ENCODE measurements at places on chromosomes 1 and 21.

GRCh38 chr1:32197074-32197473 is 3.3 kb upstream of the CCDC28B start:
- DNase-seq: no peak

- no peak for DNase-seq
These were observed 56.2 kb upstream of the RASAL2 start for GRCh38 chr1:178037510-178038253.

DNA sequence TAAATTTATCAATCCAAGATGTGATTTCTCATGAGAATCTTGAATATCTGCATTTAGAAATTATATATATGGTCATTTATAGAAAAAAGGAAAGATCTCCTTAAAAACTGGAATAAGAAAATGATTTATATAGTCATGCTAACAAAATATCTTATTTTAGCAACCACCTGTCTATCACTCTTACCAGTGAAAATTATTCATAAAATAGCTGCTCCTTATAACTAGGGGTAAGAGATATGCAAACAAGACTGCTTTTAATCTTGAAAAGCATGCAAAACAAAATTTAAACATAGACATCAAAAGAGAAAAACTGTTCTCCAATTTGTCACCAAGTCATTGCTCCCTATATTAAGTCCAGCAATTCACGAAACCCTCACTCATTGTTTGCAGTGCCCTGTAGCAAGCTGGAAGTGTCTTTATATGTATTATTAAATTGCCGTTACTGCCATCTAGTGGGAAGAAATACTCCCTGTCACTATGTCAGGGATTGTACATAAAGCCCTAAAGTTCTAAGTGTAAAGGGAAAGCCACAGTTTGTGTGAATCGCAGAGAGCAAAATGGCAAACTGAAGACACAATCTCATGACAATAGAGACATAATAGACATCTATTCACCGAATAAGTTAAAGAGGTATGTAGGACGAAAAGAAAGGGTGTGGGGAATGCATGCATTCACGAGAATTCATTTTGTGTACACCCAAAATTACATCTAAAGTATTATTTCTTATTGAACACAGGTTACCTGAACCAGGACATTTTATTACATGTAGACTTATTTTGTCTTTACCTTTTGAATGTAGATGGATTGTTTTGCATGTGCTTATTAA is 600.5 kb downstream of the USP25 start:
- DNase-seq: no peak

DNA sequence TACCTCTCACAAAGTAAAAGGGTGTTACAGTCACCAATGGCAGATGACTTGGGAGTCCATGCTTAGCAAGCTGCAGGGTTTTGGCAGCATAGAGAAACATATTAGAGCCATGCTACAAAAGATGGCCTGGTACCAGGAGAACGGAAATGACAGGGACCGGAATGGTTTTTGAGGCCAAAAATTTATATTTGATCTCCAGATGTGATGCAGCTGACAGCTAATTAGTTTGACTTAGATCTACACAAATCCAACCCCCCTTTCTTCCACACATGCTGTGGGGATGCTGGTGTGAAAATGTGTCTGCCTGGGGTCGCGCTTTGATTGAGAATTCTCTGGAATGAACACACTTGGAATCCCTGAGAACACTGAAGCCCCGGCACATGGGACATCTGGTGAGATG is 26.5 kb downstream of the SYF2 start:
- DNase-seq: no peak

DNA sequence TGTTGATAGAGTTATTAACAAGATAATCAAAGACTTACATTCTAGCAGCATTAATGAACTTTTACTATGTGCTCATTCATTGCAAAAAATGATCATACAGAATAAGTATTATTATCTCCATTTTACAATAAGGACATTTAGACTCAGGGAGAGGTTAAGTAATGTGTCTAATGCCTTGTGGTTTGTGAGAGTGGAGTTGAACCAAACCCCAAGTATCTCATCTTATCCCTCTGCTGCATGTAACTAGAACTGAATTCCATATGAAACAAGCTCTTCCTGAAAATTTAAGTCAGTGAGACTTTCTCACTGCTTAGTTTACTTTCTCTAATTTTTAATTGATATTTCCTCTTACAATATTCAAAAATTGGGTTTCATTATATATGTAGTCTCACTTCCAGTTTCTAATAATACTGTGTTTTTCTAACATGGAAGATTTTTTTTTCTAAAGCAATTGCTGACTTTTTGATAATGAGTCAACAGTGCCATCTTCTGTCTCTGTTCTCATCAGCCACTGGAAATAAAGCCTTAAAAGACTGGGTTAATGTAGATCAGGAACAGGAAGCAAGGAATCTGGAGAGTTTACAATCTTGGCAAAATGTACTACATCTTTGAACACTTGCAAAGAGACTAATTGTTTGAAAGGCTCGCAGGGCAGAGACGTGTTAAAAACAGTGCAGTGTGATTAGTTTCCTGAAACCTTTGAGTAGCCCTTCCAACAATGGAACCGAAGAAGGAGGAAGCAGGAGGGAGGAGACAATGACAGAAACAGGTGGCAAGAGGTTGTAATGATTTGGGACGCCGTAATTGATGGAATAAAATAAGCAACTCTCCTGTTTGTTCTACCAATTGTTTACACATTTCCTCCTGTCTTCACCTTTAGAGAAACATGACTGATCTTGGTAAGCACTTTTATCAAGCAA is 567.6 kb downstream of the MRPL39 start:
- no peak for DNase-seq

GRCh38 chr1:235391874-235392273 is 24.6 kb downstream of the TBCE start:
- no peak for DNase-seq

DNA sequence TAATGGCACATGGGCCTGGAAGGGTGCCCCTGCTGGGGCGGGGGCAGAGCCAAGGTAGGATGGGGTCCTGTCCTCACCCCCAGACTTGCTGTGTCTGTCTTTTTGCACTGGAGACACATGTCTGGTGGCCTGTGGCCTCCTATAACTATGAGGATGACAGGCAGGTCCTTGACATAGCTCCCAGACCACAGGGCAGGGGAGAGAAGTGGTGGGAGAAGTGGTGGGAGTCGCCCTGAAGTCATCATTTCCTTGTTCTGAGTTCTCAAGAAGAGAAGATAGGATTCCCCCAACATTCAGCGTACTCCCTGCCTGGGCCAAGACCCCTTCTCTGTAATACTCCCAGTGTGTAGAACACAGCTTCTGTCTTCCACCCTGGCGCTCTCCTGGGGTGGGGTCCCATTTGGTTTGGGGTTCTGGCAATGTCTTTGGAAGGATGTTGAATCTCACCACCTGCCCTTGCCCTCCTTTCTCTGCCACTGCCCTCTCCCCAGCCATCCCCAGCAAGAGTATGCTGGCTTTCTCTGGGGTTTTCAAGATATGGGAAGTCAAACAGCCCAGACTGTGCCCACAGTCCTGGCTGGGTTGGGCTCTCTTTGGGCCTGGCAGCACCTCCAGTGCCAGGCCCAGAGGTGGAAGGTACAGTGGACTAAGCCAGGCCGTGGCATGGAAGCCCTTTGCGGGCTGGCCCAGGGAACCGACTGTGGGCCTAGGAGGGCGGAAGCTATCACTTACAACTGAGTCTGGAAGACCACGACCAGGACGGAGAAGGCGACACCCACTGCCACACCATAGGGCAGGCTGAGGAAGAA is 19.4 kb downstream of the SLC26A9 start:
- DNase-seq: no peak

- no peak for DNase-seq
These were observed 1.7 kb upstream of the C2CD2 start for GRCh38 chr21:41955516-41955915.

DNA sequence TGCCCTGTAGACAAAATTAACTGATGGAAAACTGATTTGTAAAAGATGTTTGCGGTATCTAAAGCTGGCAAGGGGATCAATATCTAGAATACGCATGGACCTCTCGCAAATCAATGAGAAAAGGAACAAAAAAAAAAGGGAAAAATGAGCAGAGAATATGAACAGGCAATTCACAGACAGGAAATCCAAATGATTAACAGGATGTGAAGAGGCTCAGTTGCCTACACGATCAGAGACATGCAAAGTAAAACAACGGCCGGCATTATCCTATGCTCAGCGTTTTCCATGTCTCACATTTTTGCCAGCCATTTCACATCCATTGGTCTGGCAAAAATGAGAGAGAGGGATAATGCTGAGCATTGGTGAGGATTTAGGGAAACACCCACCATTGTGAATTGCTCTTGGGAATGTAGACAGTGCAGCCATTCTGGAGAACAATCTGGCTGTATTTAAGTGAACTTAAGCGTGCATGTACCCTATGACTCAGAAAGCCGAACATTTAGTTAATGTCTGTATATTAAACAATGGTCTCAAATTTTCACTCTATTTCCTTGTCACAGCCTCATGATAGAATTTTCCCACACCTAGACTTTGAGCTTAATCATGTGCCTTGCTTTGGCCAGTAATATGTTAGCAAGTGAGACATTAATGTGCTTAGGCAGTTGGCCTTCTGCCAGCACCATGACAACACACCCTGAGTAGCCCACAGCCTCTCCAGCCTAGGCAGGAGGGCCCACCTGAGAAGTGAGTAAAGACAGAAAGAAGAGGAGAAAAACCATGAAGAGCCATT is 61.0 kb upstream of the NBPF3 start:
- DNase-seq: no peak

- DNase-seq: no peak
These were observed 242.0 kb downstream of the FOXD2 start for GRCh38 chr1:47679826-47680225.

DNA sequence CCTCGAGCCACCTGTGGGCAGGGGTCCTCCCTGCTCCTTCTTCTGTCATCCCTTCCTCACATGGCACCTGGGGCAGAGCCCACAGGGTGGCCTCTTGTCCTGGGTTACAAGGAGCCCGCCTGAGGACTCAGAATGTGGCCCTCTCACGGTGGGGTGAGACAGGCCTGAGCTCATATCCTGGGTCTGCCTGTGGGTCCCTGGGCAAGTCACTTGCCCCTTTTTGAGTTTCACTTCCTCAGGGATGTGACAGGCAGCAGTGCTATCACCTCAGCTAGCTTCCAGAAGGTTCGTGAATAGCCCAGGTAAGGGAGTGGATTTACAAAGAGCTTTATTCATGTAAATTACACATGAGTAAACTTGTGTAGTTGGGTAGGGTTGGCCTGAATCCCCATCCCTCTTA is 33.5 kb downstream of the HTR6 start:
- no peak for DNase-seq

DNA sequence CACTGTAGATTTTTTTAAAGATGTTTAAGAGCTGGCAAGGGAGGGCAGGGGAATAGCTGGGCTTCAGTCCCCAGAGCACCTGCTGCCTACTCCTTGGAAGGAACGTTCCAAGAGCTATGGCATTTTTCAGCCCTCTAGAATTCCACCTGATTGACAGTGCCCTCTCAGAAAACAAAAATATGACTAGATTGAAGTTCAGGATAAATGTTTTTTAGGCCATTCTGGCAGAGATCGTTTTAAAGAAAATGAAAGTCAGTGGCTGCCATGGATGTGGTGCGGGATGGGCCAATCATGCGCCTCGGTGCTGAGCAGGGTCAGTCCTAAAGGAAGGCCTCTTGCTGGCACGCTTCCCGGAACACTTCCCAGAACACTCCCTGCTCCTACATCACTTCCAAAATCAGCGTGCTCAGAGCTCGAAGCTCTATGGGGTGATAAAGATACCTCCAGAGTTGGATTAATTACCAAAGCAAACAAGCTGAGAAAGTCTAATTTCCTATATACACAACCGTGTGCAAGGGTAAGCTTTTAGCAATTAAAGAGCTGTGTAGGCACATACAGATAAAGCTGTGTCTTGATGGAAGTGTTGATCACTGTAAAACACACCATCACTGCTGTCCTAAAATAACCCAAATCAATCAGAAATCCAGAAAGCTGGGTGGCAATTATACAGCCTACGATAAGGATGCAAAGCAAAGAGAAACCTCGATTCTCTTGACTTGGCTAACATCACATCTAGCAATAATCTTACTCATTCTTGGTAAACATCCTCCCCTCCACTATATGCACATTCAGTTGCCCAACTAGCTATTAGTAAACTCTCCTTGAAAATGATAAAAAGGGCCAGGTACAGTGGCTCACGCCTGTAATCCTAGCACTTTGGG is 34.6 kb downstream of the TGFBR3 start:
- no peak for DNase-seq

DNA sequence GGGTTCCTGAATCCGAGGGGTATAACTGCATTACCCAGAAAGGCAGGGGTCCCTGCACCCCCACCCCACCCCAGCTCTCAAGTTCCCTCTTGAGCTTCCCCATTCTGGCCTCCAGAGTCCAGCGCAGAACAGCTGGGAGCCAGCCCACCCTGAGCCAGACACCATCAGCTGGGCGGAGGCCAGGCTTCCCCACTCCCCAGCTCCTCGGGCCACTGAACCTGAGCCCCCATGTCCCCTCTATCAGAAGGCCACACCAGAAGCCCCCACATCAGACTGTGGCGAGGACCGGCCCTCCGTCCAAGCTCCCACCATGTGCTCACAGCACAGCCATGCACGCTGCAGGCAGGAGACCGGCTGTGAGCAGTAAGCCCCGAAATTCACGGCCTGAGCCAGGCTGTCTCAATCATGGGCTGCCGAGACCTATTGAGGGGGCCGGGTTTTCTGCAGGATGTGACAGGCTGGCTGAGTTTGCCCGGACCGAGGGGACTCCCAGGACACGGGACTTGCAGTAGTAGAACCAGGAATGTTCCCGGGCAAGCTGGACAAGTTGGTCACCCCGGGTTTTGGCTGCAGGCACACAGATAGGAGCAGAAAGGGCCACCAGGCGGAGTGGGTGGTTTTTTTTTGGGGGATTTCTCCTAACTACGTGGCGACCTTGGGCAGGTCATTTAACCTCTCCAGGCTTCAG is 25.5 kb upstream of the TNFRSF1B start:
- no peak for DNase-seq

- DNase-seq: no peak
These were observed 119.6 kb upstream of the CD34 start for GRCh38 chr1:208030288-208031091.

DNA sequence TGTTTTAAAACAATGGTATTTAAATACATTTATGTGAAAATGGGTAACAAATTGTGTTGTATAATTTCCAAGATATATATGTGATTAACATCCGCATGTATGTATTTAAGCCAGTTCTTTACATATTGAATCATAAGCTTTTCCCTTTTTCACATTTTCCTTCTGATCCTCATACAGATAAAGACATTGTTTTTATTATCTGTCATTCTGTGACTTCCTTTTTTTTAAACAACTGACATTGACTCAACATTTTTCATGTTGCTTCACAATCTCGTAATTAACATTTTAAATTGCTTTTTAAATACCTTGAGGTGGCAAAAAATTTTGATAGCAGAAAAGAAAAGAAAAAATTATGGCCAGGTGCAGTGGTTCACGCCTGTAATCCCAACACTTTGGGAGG is 1.4 kb downstream of the STXBP3 start:
- no peak for DNase-seq

DNA sequence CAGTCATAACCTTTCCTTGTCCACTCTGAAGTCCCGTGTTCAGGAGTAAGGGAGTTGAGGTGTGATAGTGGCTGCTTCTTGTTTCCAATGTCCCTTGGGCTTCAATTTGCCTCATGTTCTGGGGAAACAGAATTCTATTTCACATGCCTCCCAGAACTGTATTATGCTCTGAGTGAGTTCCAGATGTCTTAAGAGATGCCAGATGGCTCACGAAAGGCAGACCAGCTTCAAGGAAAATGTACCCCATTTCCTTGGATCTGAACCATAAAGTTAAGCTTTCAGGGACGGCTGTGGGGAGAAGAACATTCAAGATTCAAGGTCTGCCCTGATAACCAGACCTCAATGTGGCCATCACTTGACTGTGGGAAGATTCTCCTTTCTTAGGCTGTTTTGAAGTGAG is 42.4 kb downstream of the C1orf87 start:
- DNase-seq: no peak
